Activated CD4-positive, alpha-beta T cell treated with anti-CD3 and anti-CD28 coated beads, Interleukin-2, amount 10 ng/mL, durations not matched to agents 7 days and 5 days (primary cell): ENCODE measurements at places on chromosomes 12 and 14. TPM values are rescaled to one million over a fixed set of nuclear protein-coding genes. Genes with fewer than 3 reads are reported as not detected.

- DNase-seq, result no peak
Measured at GRCh38 chr12:72295744-72296143, 23.6 kb downstream of the TRHDE start.

DNA sequence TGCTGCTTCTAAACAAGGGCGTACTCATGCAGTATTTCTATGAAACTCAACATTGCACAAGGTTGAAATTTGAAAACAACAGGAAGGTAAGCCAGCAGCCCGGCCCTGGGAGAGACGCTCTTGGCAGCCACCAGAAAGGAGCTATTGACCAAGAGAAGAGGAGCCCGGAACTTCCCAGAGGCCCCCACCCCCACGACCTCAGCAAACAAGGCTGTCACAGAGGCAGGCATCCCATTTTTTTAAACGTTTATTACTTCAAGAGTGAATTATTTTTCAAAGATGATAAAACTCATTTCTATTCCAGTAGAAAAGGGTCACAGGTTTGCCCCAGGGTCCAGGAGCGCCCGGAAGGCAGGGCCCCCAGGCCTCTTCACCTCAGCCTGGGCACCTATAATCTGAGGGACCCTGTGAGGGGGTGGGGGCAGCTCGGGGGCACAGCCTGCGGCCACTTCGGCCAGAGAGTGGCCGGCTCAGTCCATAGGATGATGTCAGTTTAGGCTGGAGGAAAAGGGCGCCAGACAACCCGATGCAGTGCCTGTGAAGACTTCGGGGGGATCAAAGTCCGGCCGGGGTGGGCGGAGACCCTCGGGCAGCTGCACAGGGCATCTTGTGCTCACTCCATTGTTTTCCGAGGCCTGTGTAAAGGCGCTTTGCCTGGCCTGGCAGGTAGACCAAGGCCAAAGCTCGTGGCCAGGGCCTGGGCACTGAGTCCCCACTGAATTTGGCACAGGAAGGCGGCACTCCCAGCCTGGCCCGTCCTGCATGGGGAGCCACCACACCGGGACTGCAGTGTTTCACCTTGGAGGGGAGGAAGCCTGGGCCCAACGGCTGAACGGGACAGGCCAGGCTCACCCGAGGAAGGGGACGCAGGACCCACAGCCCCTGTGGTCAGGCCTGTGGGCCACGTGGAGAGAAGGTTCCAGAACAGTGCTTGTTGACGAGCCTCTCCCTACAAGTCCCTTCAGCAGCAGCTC lies 86.0 kb downstream of the SCARB1 start:
- no peak for DNase-seq

The RCOR1 gene
- 21.7 TPM for total RNA-seq

- no peak for DNase-seq
Measured at GRCh38 chr12:112153893-112154219, 28.5 kb downstream of the TRAFD1 start.

GRCh38 chr12:53739214-53740129 lies 12.2 kb upstream of the CALCOCO1 start:
- DNase-seq, result no peak

DNA sequence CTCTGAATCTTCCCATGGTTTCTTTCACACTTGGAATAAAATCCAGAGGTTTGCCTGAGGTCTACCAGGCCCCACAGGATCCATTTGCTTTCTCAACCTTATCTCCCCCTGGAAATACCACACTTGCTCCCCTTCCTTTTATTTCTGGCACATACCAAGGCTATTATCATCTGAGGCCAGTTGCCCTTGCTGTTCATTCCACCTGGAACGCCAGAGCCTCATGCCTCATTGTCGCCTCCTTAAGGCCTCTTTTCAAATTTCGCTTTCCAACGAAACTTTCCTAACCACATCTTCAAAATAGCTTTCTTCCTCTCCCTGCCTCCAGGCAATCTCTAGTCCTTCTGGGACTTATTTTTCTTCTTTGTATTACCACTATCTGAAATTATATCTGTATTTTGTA lies 11.2 kb upstream of the LRIG3 start:
- no peak for DNase-seq

DNA sequence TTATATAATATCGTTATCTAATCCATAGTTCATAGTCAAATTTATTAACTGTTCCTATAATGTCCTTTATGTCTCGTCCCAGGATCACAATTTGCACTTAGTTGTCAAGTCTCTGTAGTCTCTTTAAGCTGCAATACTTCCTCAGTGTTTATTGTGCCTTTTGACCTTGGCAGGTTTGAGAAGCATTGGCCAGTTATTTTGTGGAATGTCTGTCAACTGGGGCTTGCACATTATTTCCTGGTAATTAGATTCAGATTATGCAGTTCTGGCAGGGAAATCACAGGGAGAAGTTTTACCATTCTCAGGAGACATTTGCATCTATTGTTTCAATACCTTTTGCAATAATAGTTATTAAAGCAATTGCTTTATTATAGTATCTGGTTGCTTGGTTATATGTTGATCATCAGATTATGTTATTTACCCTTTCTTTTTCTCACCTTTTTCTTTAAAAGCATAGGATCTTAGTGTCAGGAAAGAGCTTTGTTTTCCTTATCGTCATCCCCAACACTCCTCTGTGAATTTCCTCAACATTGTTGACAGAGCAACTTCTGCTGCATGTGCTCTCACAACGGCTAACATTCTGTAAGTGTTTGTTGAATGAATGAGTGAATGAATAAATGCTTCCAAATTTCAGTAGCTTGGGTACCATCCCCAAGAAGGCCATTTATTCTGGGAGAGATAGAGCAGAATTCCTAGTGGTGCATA lies 3.7 kb upstream of the ART4 start:
- no peak for DNase-seq

The LPAR5 gene
- 6.2 TPM for total RNA-seq

The MIP gene
- not detected for total RNA-seq

The NKX2-1 gene
- not detected for total RNA-seq

GRCh38 chr14:103480595-103480994 lies 42.0 kb downstream of the CKB start:
- DNase-seq, result no peak

- DNase-seq, result no peak
Measured at GRCh38 chr12:58655375-58655774, 264.9 kb downstream of the LRIG3 start.

GRCh38 chr12:64107776-64108175 lies 114.3 kb downstream of the KICS2 start:
- no peak for DNase-seq

GRCh38 chr14:22980672-22981089 lies 1.7 kb downstream of the AJUBA start:
- DNase-seq, result no peak

The BICDL1 gene
- 65.9 TPM for total RNA-seq

DNA sequence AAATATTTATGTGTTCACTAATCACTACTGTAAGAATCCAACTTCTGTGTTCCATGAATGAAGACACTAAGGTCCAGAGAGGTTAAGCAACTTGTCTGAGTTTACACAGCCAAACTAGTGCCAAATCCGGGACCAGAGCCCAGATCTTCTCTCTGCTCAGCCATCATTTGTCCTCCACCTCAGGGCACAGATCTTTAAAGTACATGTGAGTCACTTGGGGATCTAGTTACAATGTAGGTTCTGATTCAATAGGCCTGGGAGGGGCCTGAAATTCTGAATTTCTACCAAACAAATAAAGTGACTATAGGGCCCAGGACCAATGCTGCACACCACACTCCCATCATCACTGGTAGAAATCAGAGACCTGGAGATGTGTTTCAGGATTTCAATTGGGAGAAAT lies 162.9 kb downstream of the GXYLT1 start:
- no peak for DNase-seq

DNA sequence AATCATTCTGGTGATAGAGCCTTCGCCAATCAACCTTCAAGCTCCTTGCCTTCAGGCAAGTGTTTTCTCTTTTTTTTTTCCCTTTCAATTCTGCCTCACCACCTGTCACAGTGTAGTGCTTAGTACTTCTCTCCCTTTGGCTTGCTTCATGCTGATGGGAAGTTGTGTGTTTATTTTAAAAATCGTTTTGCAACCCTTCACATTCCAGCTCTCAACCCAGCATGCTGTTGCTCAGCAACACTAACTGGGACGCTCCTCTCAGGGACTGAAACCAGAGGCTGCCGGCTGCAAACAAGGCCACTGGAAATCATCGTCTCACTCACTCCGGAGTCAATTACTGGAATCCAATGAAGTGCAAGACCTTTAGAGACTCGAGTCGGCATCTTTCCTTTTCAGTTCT lies 342.7 kb downstream of the PRKD1 start:
- no peak for DNase-seq
